ENCODE measurements at places on chromosomes 2 and 18.

GRCh38 chr18:31301201-31301655 is 16.7 kb upstream of the DSG1 start:
- DNase-seq, result no peak

GRCh38 chr18:46407486-46408166 is 249.4 kb downstream of the LOXHD1 start:
- no peak for DNase-seq

GRCh38 chr2:19883971-19884720 is 17.6 kb downstream of the TTC32 start:
- no peak for DNase-seq

- no peak for DNase-seq
Observed at GRCh38 chr2:24763843-24764242, 29.3 kb downstream of the PTRHD1 start.

- peak; percentile 41 for DNase-seq
Observed at GRCh38 chr2:199850718-199851500, at the start of gene FTCDNL1. Gene FTCDNL1, minus strand, starts transcription at chr2:199851192. Its CDS starts 2,230 bp downstream, at chr2:199848962.

GRCh38 chr2:45014016-45014702 is 4.9 kb upstream of the SIX2 start:
- DNase-seq, result no peak

DNA sequence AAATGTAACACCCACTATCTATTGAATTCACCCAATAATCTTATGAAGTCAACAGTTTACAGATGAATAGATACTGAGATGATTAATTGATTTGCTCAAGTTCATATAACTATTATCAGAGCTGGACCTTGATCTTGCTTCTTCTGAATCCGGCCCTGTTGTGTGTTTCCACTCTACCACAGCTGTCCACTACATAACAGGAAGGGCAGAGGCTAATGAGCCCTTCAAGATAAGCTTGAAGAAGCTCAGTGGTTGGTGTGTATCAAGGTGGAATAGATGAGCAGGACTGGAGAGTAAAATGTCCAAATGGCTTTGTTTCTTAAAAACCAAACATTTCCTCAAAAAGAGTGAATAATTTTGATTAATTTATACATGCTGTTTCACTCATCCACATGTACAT is 56.4 kb upstream of the ITGB6 start:
- no peak for DNase-seq

DNA sequence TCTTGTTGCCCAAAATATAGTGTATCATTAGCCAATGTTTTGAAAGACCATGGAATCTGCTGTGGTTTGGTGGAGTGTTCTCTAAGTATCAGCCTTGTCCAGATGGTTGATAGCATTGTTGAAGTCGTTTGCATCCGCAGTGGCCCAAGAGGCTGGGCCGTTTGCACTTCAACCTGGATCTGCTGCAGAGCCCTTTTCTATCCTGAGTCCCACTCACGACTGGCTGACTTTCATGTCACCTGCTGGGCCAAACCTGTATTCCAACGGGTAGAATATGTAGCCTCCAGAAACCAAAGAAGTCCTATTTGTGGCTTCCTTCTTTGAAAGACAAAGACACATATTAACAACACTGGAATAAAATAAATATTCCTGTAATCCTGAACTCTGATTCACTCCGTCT is 1154.1 kb downstream of the RPIA start:
- no peak for DNase-seq

- DNase-seq, result no peak
Observed at GRCh38 chr2:9288233-9288632, 81.6 kb downstream of the ASAP2 start.

GRCh38 chr2:2848621-2849333 is 517.7 kb upstream of the MYT1L start:
- DNase-seq, result no peak

GRCh38 chr2:31811482-31811881 is 199.3 kb downstream of the MEMO1 start:
- DNase-seq, result no peak

- DNase-seq, result no peak
Observed at GRCh38 chr18:13198701-13199100, 19.9 kb upstream of the LDLRAD4 start.

- no peak for DNase-seq
Observed at GRCh38 chr18:3248062-3248657, 559 bp downstream of the MYL12A start.

- DNase-seq, result no peak
Observed at GRCh38 chr18:77395953-77396352, 146.3 kb downstream of the GALR1 start.

GRCh38 chr2:39778775-39779340 is at the start of gene THUMPD2:
Gene THUMPD2, minus strand, starts transcription at chr2:39779258. Its CDS starts 19 bp downstream, at chr2:39779239.
- peak; percentile 27 for DNase-seq

GRCh38 chr2:207561386-207562080 is 31.8 kb downstream of the CREB1 start:
- no peak for DNase-seq

DNA sequence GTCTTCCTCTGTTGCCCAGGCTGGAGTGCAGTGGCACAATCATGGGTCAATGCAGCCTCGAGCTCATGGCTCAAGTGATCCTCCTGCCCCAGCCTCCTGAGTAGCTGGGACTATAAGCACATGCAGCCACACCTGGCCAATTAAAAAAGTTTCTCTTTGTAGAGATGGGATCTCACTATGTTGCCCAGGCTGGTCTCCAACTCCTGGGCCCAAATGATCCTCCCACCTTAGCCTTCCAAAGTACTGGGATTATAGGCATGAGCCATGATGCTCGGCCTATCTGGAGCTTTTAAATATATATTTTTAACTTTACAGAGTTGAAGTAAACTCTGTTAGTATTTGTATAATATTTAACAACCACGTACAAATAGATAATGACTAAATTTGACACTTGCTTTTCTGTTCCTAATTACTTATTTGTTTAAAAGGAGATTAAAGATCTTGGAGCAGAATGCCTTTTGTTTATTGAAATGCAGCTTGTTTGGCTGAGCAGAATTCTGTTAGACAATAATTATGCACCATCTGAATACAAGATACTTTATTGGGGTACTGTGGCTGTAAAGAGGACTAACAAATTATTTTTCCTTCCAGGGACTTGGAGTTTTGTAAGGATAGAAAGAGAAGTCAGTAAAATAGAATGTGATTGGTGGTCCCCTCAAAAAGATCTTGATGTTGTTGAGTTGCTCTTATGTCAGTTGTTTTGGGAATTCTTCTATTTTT is 175.0 kb downstream of the FMNL2 start:
- DNase-seq, result no peak

- DNase-seq, result no peak
Observed at GRCh38 chr2:42957109-42957860, 164.9 kb upstream of the HAAO start.

DNA sequence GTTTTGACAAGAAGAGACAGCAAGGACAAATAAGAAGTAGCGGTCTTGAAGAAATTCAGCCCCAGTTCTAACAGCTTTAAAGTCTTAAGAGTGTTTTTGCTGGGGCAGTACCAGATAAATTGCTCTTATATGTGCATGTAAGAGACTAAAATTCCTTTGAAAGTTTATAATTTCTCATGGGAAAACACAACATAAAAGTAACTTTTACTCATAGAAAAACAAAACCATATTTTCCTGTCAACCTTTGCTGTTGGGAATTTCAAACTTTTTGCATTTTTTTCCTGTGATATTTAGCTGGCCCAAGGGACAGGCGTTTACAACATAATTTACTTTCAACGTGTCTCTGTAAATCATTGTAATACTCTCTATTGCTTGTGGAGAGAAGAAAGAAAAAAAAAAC is 767.8 kb upstream of the ZEB2 start:
- no peak for DNase-seq

- no peak for DNase-seq
Observed at GRCh38 chr2:24493713-24494112, 2.7 kb downstream of the NCOA1 start.

DNA sequence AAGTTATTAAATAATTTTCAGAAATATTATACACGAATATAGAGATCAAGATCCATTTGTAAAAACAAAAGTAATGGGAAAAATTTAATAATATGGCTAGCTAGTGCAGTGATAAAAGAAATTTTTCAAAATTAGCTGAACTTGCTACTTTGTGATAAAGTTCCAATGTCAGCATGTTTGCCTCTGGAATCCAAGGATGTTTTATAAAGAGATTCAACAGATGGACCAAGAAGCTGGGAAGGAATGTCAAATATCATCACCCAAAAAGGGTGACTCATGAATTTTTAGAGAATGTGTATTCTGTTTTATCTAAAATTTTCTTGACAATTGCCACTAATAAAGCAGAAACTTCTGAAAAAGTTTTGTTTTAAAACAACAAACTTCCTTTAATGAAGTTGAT is 95.3 kb downstream of the FSIP2 start:
- DNase-seq, result no peak

DNA sequence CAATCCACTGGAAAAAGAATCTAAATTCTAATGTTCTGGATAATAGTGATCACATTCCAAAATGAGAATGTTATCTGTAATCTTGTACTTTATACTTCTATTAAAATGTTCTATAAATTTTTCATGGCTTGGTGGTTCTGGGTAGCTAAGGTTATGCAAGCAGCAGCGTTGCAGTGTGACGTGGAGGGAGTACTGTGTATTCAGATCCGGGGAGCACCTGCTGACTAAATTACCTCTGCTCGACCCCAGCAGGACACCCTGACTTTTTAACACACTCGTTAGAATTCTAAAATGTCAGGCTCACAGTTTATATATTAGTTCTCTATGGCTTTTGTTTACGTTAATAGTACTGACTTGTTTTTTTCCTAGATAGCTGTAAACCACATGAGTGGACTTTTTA is 13.0 kb downstream of the ATIC start:
- no peak for DNase-seq

GRCh38 chr2:104090407-104090806 is 763.5 kb upstream of the POU3F3 start:
- no peak for DNase-seq

- DNase-seq, result no peak
Observed at GRCh38 chr18:10170375-10170774, 256.6 kb downstream of the VAPA start.

DNA sequence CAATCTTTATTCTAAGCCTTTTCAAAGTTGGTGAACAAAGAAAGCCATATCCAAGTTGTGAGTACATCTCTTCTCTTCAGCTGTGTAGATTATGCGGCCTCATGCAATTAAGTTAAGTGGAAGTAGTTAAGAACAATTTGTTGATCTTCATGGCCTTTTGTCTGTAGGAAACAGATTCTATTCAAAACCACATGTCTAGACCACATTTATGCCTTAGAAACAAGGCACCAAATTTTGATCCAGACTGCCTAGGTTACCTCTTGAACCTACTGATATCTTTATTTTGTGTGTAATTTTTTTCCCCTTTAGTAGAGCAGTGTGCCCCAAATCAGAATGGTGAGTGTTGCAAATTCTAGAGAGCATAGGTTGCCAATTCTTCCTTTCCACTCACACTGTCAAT is 101.6 kb upstream of the CERS6 start:
- DNase-seq, result no peak

DNA sequence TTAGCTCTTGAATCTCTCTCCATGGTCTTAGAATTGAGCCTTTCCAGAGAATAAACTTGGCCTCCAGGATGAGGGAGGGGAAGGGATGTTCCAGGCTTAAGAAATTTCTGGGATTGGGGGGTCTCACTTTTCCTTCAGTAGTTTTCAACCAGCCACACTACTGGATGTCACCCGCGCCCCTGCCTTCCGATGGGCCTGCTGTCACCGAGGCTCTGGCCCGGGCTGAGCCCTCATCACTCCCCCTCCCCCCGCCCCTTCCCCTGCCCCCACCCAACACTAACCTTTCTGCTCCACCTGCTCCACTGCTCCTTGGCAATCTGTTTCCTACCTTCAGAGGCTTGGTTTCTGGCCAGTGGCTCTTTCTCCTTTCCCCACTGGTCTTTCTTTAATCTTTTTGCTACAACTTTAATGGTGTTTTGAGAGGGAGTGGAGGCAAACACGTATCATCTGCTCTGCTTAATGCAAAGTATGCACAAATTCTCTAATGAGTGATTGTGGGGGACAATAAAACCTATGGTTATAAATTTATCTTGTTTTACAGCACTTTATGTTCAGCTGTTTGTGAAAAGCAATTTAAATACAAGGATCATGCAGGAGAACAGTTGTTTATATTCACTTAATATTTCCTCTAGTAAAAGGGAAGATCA is 155.1 kb downstream of the WDSUB1 start:
- DNase-seq, result no peak

DNA sequence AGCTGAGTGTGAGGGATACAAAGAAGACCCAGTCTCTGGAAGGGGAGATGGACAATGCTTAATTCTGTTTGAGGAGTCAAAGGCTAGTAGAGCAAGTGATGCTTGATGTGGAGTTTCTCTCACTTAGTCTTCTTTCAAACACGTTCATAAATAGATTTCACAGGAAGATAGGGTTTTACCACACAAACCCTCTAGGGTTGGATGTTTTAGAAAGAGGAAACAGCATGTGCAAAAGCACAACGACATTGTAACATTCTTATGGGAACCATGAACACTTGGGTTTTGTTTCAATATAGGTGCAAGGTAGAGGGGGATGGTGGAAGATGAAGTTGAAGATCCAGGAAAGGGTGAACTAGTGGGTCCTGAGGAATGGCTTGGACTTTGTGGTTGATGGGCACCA is 10.8 kb upstream of the EFEMP1 start:
- DNase-seq, result no peak

GRCh38 chr18:75159646-75160356 is 49.1 kb downstream of the PTGR3 start:
- DNase-seq, result no peak

GRCh38 chr2:46771309-46771708 is 144.3 kb downstream of the MCFD2 start:
- DNase-seq, result no peak

DNA sequence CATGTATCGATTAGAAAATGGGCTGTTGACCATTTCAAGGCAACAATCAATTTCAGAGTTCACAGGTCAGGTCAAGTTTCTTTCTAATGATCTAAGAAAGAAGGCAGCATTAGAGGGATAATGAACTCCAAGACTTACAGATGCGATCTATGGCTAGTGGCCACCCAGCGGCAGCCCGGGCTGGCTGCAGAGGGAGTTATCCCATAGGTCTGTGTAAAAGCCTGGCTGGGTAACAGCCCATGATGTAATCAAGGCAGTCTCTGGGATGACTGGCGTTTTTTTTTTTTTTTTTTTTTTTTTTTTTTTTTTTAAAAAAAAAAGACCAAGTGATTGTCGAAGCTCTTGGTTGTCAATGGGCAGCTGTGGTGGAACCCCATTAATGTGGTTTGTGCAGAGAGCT is 171.1 kb upstream of the SKOR2 start:
- DNase-seq, result no peak
